ENCODE measurements at places on chromosomes 3 and 15.

GRCh38 chr15:49747340-49747739 lies 126.5 kb downstream of the DTWD1 start:
- DNase-seq = no peak

DNA sequence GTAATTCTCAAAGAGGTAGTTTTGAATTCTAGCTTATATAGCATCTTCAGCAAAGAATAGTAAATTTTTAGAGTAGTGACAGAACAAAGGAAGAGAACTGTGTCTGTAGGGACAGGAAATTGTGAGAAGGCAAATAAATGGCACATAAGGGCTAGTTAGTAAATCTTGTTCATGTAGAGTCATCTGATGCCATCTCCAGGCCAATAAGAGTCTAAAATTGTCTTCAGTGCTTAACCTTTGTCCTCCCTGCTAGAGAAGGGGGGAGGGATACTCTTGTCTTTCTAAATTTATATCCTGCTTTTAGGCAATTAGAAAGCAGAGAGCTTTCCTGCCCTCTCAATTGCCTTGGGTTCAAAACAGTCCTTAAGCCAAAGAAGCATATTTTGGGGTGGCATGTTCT lies 87.0 kb upstream of the DNAJC19 start:
- no peak for DNase-seq

GRCh38 chr15:84828086-84828908 lies 11.1 kb downstream of the ALPK3 start:
- DNase-seq = no peak

DNA sequence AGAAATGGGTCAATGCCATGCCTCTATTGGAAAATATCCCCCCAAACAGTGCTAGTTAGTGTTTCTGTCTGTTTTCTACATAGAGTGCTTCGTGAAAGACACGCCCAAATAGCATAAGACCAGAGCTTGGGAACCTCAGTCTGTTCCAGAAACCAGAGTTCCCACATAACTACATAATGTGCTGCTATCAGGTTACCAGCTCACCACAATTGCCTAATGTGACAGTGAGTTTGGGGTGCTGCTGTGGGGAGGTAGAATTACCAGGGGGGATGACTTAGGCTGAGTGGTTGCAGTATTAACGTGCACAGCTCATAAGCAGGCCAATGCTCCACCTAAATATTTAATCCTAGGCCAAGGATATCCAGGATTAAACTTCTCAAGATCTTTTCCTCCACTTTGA lies 39.2 kb downstream of the DUT start:
- peak; percentile 97 for DNase-seq

- no peak for DNase-seq
These were observed 588.3 kb upstream of the KCNMB2 start for GRCh38 chr3:177947901-177948300.

DNA sequence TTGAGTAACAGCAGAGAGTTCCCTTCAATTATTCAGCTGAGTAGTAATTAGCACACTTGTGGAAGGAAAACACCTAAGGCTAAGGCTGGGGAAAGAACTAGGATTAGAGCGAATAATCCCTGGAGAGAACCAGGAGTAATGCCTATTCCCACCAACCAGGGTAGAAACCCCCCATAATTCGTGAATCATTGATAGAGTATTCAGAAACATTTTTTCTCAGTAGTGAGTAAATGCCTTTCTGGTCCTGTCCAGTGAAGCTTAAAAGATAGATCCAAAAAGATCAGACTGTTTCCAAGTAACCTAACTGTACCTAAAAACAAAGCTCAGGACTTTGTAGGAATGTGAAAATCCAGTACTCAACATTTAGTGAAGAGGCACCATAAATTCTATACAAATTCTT lies 71.2 kb downstream of the DGKG start:
- no peak for DNase-seq

GRCh38 chr3:32684800-32685542 lies at the start of gene CNOT10:
TSS of gene CNOT10 (plus strand) at chr3:32685188. CDS start at chr3:32685461, 273 bp downstream.
- DNase-seq = peak; percentile 95

GRCh38 chr3:30847592-30847991 lies 46.9 kb downstream of the GADL1 start:
- no peak for DNase-seq

- no peak for DNase-seq
These were observed 55.2 kb upstream of the SMAD6 start for GRCh38 chr15:66646799-66647198.

DNA sequence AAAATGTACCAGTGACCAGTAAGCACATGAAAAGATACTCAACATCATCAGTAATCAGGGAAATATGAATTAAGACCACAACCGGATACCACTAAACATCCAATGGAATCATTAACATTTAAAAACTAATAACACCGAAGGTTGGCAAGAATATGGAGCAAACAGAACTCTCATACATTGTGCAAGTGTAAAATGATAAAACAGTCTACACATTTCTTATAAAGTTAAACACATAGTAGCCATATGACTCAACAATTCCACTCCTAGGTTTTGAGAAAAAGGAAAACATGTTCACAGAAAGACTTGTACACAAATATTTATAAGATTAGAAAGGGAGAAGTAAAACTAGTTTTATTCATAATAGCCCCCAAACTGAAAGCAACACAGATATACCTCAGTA lies 60.3 kb upstream of the SLCO2A1 start:
- peak; percentile 69 for DNase-seq

DNA sequence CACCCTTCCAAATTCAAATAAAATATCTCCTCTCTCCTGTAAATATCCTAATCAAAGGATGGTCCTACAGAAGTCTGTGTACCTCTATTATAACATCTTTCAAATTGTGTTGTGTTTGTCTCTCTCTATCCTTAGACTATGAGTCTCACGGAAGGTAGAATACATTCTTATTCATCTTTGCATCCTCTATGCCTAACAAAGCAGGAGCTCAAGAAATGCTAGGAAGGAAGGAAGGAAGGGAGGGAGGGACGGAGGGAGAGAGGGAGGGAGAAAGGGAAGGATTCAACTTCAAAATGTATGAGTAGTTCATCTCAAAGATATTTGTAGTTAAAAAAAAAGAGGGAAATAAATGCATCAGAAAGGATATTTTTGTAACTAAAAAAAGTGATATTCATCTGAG lies 150.0 kb downstream of the RTP4 start:
- DNase-seq = no peak

DNA sequence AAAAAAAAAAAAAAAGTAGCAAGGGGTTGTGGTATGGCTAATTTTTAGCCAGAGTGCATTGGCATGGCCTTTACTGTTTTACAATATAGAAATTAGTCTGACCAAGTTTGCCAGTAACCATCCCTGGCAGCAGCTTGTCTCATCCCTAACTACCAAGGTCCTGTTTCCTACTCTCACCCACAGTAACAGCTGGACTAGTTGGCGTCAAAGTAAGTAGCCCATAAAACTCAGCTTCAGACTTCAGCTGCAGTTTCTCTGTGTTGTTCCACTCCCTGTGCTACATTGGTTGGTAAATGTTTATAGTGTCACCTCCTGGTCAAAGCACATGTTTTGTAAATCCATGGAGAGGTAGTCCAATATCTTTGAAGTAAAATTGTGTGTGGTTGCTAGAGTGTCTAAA lies 691.3 kb downstream of the ZPLD1 start:
- no peak for DNase-seq

DNA sequence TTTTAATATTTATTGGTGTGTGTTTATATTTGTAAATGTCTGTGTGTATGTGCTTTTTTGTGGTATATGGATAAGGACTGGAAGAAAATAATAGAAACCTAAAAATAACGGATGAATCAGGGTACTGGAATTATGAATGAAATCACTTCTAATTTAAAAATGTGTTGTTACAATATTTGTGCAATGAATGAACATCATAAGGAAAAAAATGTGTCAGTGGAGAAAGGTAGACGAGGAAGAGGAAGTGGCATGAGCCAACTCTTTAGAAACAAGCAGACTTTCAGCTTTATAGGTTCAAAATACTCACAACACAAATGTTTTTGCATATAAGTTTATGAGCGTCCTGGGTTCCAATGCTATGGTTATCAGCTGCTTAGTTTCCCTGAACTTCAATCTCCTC lies 59.4 kb downstream of the SOX2 start:
- DNase-seq = no peak

GRCh38 chr3:4306860-4307259 lies 3.7 kb downstream of the SETMAR start:
- DNase-seq = no peak

GRCh38 chr3:124999897-125000435 lies 55.8 kb downstream of the HEG1 start:
- DNase-seq = no peak

DNA sequence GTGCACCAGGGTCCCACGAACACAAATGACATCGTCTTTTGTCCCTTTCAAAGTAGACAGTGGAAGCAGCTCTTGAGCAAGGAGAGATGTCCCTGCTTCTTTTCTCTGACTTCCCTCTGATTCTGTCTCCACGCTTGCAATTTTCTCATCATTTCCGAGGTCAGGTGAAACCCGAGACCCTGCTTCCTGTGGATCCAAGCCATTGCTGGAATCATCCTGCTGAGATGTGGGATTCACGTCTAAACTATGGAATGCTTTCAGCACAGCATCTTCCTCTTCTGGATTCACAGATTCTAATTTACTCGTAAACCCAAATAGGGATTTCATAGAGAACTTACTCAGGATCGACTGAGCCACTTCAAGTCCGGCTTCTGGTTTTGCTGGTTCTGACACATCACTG lies 127.1 kb downstream of the FMN1 start:
- peak; percentile 69 for DNase-seq

GRCh38 chr3:123880998-123881561 lies 3.1 kb downstream of the MYLK start:
- DNase-seq = peak; percentile 55

- DNase-seq = no peak
These were observed 2.8 kb downstream of the TAGLN3 start for GRCh38 chr3:112001526-112001925.

- DNase-seq = no peak
These were observed 13.2 kb downstream of the KIF7 start for GRCh38 chr15:89642106-89642505.

GRCh38 chr3:154209499-154209898 lies 88.3 kb downstream of the ARHGEF26 start:
- DNase-seq = no peak

GRCh38 chr15:57820119-57820518 lies 113.6 kb downstream of the POLR2M start:
- peak; percentile 5 for DNase-seq

- DNase-seq = peak; percentile 84
These were observed 51.6 kb upstream of the FSIP1 start for GRCh38 chr15:39834256-39834655.

DNA sequence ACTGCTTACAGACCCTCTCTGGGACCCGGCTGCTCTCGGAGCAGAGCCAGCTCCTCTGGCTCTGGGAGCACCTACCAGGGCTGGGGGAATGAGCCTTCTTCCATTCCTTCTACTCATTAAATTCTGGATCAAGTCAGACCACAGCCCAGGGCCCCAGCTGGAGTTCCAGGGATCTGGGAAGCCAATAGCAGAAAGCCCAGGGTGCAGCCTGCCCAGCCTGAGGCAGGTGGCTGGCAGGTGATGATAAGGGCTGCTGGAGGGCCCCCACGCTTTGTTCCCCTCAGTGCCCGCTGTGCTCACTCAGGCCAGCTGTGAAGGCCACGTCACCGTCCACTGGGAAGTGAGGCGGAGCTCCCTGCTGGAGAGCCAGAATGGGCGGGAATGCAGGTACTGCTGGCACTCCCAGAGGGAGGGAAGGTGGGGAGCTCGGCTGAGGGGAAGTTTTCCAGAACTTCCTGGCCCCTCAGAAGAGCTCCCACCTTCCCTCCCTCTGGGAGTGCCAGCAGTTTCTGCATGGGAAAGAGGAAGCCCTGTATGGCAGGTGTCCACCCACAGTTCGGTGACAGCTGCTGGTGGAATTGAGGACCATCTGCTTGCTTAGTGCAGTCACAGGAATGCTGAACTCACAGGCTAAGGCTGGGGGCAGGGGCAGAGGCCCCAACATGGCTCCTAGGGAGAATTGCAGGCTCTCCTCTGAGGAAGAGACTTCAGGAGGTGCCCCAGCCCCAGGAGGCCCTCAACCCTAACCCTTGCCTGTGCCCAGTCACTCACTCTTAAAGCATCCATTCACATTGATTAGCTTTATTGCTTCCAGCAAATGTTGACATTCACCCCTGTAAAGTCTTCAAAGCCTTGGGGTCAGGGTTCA lies 12.6 kb upstream of the RTP3 start:
- DNase-seq = no peak

- peak; percentile 23 for DNase-seq
These were observed 497.7 kb upstream of the THBS1 start for GRCh38 chr15:39083213-39083612.

DNA sequence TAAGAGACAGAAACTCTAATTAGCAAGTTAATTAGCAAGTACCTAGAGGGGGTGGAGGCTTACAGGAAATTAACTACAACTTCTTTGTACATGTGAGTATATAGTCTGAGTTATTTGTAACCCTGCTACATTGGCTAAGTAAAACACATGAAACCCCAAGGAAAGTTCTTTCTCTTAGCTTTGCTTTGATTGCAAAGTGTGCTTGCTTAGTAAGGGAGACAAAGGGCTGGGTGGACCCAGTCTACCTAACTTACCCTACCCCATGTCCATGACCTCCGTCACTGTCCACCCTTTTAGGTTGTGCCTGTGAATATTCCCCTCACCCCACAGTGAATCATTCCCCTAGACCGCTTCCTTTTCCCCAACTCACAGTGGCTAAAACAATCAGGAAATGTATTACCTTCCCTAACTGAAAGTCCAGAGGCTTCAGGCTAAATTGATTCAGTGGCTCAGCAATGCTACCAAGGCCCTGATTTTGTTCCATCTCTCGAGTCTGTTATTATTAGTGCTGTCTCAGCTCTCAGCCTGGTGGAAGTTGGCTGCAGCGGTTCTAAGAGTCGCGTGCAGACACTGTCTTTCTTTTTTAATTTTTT lies 31.1 kb upstream of the RYR3 start:
- peak; percentile 19 for DNase-seq

- DNase-seq = no peak
These were observed 472.1 kb downstream of the SOX2 start for GRCh38 chr3:182183716-182184430.

DNA sequence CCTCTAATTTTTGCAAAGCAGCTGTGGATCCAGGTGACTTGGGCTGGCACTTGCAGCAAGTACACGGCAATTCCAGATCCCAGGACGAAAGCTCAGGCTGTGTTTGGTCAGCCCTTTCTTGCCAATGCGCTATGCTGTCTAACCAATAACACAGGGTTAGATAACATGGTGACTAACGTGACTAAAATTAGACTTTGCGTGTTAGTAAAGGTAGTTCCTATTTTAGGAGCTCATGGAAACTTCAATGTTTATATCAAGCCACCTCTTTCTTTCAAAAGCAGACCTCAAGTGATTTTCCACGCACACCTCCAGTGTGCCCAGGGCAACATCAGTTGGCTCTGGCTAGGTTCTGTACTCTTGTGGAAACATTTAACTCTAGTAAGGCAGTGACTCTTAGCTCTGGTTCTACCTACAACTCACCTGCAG lies 32.5 kb downstream of the CDCP1 start:
- DNase-seq = no peak

GRCh38 chr3:184523825-184524615 lies 37.6 kb upstream of the EPHB3 start:
- DNase-seq = peak; percentile 58

GRCh38 chr15:58306591-58307312 lies 125.0 kb upstream of the LIPC start:
- peak; percentile 37 for DNase-seq

Data from HCEC 1CT (cell line).